Activated T-cell treated with anti-CD3 and anti-CD28 coated beads for 4 hours (primary cell): ENCODE measurements at places on chromosomes 12 and 14.

GRCh38 chr12:28065374-28065773, 92.8 kb upstream of the PTHLH start:
- DNase-seq = no peak

DNA sequence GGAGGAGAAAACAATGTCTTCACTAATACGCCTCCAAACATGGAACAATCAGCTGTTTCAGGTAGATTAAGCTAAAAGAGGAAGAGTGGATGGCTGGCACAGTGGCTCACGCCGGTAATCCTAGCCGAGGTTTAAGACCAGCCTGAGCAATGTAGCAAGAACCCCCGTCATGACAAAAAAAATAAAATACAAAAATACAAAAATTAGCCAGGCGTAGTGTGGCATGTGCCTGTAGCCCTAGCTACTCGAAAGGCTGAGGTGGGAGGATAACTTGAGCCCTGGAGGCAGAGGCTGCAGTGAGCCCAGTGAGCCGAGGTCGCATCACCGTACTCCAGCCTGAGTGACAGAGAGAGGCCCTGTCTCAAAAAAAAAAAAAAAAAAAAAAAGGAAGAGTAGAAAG, 1.2 kb upstream of the MED13L start:
- no peak for DNase-seq

- no peak for DNase-seq
Observed at GRCh38 chr12:4446335-4446734, 720 bp upstream of the FGF6 start.

DNA sequence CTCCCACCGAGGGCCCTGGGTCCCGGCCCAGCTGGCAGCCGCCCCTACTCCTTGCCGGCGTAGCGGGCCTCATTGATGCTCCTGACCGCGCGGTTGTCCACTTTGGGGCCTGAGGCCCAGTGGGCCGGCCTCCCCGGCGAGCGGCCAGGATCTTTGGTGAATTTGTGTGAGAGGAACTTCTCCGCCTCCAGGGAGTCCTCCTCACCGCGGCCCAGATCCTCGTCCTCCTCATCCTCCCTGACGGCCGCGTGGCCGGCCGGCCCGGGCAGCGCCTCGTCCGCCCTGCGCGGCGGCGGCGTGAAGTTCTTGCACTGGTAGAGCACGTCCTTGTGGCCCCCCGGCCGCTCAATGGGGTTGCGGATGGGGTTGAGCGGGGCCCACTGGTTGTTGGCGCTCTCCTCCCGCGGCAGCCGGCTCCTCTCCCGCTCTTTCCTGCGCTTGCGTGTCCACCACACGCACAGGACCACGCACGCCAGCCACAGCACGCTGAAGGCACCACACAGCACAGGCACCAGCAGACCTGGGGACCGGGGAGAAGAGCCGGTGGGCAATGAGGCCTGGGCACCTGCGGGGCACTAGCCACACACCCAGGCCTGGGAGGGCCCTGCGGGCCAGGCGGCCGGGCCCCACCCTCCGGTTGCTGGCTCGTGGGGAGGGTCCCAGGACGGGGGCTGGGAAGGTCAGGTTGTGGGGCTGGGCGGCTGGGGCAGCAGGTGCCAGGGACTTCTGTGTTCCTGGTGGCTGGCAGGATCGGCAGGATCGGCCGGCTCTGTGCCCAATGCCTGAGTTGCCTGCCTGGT, 25.7 kb downstream of the JAG2 start:
- no peak for DNase-seq

GRCh38 chr12:107360482-107360881, 267.1 kb upstream of the CRY1 start:
- no peak for DNase-seq
